Adrenal gland (tissue), 19 donors: ENCODE measurements at places on chromosomes 13 and 19. TPM values are rescaled to one million over a fixed set of nuclear protein-coding genes. Genes with fewer than 3 reads are reported as not detected.

DNA sequence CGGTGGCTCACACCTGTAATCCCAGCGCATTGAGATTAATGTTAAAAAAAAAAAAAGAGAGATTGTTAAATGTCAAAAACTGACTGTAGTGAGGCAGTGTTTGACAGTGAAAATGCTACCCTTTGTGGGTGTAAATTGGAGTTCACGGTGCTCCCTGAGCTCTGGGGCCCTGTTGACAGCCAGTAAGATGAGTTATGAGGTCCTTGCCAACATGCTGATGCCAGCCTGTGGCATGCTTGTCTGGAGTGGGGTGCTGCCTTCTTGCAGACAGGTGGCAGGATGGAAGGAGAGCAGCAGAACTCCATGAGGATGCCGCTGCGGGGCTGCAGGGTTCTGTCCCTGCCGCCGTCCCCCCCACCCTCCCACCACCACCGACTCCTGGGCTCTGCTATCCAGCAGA, 25.9 kb downstream of the PRAM1 start:
- DNase-seq, result no peak

Gene VSIG10L
- 1.7 TPM for total RNA-seq

DNA sequence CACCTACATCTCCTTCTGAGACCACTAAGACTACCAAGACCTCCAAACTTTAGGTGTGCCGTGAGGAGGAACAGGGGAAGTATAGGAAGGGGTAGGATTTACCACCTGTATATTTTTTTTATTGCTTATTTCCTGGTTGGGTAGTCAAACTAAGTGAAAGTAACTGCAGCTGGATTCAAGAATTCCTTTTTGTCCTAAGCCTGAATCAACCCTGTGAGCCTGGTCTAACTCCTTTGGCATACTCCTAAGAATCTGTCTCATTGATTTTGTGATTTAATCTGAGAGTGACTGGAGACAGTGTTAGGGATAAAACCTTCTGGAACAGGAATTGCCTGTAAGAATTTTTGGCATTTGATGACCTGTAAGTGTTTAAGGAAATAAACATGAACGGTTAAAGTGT, 523.5 kb upstream of the MIR17HG start:
- no peak for DNase-seq

DNA sequence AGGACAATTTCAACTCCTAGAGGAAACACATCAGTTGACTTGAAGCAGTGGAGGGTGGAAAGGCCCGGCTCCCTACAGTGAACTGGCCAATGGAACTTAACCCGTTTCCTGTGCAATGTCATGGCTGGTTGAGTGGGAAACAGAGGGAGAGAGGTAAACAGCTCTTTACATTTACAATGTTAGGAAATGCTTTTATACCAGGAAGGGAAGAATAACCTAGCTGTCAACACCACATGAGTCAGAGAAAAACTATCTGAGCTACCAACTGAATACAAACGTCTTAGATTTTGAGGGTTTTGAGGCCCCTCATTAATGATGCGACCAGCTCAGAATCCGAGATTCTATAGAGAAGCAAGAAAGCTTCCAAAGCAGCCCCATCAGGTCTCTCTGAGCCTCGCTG, 36.7 kb downstream of the CARD8 start:
- no peak for DNase-seq

DNA sequence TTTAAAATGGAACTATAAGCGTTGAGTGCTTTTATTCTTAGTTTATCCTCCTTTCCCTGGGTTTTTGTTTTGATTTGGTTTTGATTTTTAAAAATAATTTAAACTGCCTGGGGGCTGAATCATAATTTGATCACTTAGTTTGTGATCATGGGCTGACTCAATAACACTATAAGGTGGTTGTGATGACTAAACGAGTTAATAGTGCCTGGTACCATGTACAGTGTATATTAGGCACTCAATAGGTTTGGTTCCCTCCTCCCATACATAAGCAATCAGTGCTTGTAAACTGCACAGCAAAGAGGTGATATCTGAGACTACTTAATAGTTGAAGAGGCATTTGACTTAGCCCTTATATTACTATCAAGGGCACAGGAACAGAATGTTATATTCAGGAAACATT, 200.9 kb upstream of the RFC3 start:
- no peak for DNase-seq

Gene KASH5
- total RNA-seq, result not detected

- DNase-seq, result peak; percentile 55
These were observed 2.0 kb upstream of the JUNB start for GRCh38 chr19:12789098-12789903.

DNA sequence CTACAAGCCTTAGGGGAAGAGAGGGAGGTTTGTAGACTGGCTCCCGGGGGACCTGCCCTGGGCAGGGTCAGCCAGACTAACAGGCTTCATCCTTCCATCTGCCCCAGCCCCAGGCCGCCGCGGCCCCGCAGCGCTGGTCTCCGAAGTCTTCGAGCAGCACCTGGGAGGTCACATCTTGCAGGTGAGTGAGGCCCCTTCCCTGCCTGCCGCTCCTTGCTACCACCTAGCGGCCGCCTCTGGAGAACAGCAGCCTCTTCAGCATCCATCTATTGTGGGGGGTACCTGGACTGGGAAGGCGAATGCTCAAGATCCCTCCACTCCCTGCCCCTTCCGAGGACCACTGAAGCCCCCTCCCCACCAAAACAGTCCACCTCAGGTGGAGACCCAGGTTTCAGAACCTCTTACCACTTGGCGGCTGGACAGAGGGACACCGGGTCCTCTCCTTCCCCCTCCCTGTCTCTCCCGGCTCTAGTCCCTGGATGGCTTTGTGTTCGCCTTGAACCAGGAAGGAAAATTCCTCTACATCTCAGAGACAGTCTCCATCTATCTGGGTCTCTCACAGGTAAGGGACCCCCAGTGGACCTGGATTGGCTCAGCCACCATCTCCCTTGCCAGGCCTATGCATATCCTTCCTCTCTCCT, 12.7 kb downstream of the NPAS1 start:
- no peak for DNase-seq

GRCh38 chr19:55820037-55820436, 11.8 kb downstream of the NLRP11 start:
- DNase-seq, result no peak

- DNase-seq, result no peak
These were observed 9.0 kb downstream of the SIGLEC11 start for GRCh38 chr19:49951806-49952478.

DNA sequence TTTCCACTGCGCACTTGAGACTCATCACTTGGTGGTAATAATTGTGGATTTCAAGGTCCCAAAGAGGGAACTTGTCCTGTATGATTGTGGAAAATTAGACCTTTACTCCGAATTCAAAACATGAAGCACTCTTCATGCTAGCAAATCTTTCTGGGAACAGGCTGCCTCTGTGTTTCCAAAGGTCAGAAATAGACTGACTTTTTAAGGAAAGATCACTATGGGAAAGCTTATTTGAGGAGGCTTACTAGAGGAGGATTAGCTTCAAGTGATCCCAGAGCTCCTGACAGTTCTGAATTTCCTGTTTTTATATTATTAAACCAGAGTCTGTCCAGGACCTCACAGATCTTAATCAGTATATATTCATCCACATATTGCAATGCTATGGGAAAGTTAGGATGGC, 5.5 kb downstream of the WDFY2 start:
- DNase-seq, result no peak

DNA sequence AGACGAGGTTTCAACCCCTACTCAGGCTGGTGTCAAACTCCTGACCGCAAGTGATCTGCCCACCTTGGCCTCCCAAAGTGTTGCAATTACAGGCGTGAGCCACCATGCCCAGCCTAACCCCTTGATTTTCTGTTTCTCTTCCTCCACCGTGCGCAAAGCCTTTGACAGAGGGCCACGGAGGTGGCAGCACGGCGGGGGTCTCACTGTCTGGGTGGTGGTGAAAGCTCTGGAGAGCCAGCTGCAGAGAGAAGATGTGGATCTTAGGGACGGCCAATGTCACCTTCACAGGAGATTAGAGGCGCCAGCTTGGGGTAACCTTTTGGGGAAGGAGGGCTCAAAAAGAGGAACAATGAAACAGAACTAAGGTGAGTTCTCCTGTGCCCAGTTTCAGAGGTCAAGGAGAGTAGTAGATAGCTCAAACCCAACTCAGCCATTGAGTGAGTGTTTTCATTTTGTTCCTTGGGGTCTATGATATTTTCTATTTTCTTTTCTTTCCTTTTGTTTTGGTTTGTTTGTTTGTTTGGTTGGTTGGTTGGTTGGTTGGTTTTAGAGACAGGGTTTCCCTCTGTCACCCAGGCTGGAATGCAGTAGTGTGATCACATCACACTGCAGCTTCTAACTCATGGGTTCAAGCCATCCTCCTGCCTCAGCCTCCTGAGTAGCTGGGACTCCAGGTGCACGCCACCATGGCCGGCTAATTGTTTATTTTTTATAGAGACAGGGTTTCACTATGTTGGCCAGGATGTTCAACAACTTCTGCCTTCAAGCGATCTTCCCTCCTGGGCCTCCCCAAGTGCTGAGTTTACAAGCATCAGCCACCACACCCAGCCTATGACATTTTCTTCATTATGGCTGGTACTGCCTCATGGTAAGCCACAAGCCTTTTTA, 37.7 kb downstream of the GPR42 start:
- no peak for DNase-seq

DNA sequence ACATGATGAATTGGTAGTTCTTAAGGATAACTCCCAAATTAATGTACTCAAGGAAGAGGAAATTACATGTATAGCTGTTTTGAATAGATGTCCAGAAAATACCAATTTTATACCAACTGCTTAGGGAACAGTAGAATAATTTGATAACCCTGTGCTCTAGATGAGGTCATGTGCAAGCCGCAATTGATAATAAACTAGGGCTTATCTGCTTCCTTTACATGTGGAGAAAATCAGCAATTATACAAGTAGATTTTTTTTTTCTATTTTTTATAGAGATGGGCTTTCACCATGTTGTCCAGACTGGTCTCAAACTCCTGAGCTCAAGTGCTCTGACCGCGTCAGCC, 9.3 kb downstream of the TPT1 start:
- no peak for DNase-seq

DNA sequence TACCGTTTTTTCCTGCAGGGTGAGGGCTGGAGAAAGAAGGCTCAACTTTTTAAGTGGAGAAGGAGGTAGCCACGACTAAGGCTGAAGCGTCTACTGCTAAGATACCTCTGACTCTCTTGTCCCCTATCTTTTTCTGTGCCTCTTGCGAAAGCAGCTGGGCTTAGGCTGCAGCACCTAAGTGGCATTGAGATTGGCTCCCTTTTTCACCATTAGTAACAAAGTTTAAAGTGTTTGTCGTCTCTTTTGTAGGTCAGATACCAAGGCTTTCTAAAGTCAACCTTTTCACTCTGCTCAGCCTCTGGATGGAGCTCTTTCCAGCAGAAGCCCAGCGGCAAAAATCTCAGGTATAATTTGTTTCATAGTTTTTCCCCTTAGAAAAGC, 887 bp downstream of the CDADC1 start:
- DNase-seq, result no peak

- no peak for DNase-seq
These were observed 42.4 kb downstream of the ADGRE3 start for GRCh38 chr19:14632286-14632685.

DNA sequence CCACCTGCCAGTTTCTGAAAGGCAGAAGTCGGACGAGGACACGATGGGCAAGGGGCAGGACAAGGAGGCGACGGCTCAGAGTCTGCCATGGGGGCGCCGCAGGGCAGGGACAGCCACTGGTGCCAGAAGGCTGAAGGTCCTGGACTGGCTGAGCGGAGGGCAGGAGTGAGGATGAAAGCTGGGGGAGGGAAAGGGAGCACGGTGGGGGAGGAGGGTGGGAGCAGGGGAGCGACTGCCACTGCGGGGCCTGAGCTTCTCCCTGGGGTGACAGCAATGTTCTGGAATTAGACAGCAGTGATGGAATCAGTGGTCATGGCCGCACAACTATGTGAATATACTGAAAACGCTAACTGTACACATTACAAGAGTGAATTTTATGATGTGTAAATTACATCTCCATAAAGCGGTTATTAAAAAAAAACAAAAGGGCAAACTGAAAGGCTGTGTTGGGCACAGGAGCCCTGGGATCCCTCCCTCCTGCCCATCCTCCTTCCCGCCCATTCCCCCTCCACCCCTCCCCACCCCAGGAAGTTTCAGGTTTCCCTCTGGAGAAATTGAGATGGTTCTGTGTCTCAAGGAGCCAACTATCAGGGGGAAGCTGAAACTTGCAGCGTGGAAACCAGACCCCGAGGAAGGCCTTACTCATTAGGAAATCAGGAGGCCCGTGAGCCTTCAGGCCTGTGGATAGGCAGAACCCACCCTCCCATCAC, 15.9 kb downstream of the MLLT1 start:
- DNase-seq, result no peak

GRCh38 chr13:30371649-30372265, 50.5 kb upstream of the UBE2L5 start:
- no peak for DNase-seq

Gene SHD
- total RNA-seq, result 0.67 TPM

GRCh38 chr19:38989066-38989605, 13.6 kb upstream of the FBXO17 start:
- no peak for DNase-seq

Gene EFNB2
- 10.4 TPM for total RNA-seq

DNA sequence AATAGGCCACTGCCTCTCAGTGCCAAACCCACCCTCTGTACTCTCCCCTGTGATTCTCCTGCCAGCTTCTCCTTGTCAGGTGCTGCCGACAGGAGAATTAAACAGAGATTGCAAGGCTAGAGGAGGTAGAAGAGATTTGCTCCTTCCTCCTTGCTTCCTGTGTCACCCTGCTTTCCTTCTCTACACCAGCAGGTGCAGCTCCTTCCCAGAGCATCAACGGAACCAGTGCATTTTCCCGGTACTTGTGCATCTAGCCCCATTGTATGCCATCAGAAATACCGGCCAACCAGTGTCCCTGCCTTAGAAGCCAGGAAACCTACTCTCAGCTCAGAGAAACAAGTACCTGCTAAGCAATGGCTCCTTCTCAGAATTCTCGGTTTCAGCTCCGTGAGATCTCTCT, 253.2 kb downstream of the SUCLA2 start:
- no peak for DNase-seq

DNA sequence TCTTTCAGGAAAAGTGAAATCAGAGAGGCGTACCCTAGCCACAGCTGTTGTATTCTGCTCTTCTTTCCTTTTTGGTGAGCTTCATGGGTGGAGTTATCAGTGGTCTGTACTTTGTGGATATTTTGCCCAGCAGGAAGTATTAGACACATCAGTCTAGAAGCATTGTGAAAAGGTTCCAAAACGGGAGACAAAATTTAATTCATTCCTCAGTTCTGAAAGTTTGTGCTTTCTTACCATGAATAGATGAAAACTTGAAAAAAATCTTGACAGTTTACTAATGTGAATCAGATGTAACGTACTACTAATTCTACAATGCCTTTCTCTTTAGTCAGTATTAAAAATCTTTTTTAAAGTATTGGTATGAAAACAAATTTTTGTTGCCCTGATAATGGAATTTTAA, 116.8 kb downstream of the DNAJC3 start:
- no peak for DNase-seq

DNA sequence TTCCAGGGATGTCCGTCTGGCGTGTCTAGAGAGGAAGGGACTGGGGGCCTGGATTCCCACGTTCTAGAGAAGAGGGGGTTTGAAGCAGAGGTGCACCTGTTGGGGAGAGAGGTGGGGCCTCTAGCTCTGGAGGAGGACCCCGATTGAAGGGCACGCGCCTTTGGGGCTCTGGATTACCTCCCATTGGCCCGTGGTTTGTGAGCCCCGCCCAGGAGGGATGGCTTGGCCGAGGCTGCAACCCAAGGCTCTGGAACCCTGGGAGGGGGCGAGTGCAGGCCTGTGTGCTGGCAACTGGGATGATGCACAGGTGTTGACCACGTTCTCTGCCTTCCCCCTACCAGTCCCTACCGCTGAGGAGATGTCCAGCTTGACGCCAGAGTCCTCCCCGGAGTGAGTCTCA, 20.2 kb downstream of the TMEM150B start:
- no peak for DNase-seq

Gene PLPPR2
- 42.6 TPM for total RNA-seq

GRCh38 chr19:355134-355533, 10.5 kb upstream of the MIER2 start:
- peak; percentile 73 for DNase-seq
